Lung microvascular endothelial cell (primary cell): ENCODE measurements at places on chromosomes 5 and 9.
A peak's percentile ranks its signal among the peaks of the same experiment; 100 is the strongest.

- peak; percentile 92 for DNase-seq
Measured at GRCh38 chr9:109101810-109102209, 17.9 kb downstream of the TMEM245 start.

DNA sequence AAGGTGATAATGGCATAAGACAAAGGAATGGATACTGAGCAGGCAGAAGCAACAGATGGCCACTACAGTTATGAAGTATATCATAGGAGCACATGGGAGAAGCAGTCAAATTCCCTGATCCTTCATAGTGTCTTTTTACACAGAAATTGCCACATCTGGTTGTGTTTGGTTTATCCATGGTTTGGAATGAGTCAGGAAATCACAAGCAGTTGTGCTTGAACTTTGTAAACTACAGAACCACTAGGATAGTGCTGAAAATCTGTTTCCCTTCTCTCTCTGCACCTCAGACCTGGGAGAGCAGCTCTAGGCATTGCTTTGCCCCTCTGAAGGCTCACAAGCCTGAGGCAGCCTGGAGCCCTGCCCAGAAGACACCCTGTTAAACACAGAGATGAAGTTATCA, 134.0 kb downstream of the DMRT2 start:
- no peak for DNase-seq

- no peak for DNase-seq
Measured at GRCh38 chr5:98424681-98425450, 348.6 kb upstream of the RGMB start.

- no peak for DNase-seq
Measured at GRCh38 chr5:121816164-121816563, 35.5 kb upstream of the FTMT start.

GRCh38 chr9:93624431-93624834, 48.0 kb downstream of the PHF2 start:
- DNase-seq, result no peak

DNA sequence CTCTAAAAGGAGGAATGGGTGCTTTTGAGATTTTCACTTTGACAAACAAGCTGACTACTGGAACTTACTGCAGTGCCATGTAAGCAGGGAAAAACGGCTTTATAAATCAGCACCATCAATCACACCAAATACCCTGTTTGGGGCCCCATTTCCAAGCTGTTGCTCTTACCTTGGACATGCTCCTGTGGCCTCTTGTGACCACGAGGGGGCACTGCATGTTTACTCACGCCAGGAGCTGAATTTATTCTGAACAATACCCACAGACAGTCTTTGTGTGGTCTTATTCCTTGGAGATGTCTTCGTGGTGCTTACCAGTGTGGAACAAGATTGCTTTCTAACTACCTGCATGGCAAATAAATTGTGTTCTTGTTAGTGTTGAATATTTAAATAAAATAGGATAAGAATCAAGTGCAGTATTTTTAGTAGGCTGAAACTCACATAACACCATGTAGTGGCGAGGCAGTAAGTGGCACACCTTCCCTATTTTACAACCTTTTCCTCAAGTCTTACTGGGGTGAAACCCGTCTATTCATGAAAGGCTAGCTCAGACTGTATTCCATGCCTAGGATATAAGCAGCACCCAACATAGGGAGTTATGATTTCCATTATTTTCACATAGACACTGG, 155.5 kb upstream of the NMUR2 start:
- peak; percentile 70 for DNase-seq

DNA sequence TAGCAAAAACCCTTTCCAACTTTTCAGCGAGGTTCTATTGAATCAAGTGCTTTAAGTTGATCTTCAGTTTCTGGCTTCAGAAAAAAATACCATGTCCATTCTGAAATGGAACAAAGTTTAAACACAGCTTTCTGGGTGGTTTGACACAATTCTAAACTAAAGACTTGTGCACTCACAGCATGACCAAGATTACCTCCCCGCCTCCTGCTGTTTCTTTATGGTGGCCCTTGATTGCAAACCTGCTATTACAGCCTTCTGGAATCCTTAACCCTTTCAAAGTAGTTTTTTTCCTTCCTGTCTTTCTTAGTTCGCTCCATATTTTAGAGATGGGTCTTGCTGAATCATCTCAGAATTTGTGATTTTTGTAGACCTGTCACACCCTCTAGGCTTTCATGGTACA, 135.9 kb upstream of the FBN2 start:
- no peak for DNase-seq

GRCh38 chr5:120464627-120465435, 731 bp downstream of the PRR16 start:
- peak; percentile 4 for DNase-seq

DNA sequence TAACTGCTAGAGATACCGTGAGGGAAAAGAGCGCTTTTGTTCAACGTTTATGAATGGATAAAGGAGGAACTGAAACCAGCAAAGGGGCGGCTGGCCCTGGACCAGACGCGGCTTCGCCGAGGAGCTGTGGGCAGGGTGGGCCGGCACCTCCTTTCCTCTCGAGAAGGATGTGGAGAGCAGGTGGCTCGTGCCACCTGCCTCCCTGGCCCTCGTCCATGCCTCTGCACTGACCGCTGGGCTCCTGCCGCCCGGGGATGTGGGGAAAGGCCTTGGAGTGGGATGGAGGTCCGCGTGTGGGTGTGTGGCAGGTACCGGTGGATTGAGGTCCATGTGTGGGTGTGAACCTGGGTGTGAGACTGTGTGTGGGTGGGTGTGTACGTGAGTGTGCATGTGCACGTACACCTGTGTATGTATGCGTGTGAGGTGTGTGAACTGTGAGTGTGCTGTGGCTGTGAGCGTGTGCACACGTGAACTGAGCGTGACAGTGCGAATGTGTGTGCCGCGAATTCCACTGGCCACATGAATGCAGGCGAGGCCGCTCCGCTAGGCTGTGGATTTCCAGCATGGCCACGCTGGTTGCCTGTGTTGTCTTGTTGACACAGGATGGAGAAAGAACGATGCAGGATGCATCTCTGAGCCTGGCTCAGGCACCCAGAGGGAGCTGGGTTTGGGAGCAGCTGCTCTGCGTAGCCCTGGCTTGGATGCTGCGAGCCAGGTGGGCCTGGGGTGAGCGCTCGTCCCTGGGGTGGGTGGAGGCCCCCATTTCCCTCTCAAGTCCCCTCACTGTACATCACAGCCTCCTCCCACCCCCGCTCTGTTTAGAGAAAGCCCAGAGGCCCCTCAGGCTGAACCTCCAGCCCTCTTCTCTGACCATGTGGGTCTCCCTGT, 4.4 kb upstream of the CEP72 start:
- DNase-seq, result no peak

DNA sequence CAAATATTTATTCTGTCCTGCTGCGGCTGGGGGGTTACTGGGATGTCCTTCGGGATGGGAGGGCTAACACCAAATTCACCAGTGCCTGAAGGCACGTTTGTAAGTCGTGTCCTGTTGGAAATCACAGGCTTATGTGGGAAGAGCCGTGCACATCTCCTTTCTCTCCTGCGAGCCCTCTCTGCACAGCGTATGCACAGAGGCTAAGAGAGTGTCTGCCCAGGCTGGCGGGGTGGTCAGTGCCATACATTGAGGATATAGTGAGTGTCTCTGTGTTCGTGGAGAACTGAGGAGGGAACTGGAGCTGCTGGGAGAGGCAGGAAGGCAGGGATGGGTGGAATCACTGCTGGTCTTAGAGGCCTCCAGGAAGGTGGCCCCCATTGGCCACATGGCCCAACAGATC, 110.1 kb downstream of the WNK2 start:
- DNase-seq, result no peak

GRCh38 chr5:167797933-167798332, 493.5 kb upstream of the WWC1 start:
- no peak for DNase-seq

DNA sequence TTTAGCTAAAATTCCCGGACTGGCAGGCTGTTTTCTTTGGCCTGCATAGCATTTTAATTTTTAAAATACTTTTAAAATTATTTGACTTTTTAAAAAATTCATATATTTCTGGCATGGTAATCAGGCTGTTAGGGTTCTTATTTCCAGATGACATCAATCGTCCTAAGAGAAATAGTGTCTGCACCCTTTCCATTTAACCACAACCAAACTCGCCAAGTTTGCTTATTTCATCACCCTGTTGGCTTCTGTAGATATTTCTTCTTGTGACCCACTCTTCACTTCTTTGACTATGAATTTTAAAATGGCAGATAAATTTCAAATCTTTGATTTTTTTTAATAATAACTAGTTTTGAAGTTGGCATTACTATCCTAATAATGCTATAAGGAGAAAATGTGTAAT, 675.7 kb upstream of the FTMT start:
- DNase-seq, result no peak

DNA sequence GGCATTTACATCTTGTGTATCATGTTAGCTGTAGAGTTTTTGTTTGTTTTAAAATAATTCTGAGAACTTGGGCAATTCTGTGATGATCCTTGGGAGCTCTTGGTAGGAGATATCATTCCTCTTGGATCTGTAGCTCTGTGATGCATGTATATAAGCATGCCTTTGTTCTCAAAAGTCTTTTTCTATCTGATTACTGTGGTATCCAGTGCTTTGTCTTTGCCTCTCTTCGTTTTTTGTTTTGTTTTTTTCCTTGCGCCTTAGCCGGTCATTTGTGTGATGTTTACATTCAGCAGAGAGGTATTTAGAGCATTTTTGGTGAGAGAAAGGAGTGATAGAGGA, 110.0 kb downstream of the PAM start:
- DNase-seq, result no peak

DNA sequence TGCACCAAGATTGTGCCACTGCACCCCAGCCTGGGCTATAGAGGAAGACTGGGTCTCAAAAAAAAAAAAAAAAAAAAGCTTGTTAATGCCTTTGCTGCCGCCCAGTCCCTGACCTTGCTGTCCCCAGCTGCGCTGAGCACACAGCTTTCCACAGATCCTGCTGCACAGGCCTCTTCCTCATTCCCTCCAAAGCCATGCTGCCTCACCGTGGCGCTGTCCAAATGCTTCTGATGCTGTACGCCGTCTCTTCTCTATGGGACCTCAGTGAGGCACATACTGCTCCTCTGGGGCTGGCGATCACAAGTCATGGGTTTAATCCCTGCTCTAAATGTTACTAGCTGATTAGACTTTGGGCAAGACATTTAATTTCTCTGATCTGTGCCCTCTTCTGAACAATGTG, 234.1 kb downstream of the FBXL7 start:
- DNase-seq, result no peak

DNA sequence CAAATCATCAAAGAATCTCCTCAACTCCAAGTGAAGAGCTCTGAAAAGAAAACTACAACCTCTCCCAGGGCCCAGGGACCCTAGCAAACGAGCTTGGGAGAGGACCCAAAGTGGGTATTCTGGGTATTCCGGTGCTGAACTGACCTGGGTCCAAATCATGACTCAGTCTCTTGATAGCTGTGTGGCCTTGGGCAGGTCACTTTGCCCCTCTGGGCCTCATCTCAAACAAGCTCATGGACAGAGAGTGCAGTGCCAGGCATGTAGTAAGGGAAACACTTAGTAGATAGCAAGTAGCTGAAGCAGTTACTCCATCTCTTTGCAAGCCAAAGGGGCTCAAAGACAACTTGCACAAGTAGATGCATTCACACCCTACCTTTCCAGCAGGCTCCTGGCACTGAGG, 12.4 kb downstream of the ACSL6 start:
- no peak for DNase-seq

DNA sequence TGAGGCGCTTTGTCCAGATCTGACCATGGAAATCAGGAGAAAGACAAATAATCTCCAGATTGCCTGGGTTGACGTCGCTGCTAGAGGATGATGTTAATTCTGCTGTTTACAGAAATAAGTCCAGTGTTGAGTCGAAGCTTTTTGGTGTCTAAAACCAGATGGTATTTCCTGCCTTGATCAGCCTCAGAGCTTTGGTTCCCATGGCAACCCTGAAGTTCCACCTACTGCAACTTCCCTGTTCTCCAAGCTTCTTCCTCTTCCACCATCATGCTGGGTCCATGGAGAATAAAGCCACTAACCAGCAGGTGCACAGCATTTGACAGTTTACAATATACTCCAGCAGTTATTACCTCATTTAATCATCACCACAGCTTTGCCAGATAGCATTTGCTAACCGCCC, 18.0 kb upstream of the GABBR2 start:
- DNase-seq, result peak; percentile 12

GRCh38 chr5:107864793-107865192, 194.1 kb upstream of the EFNA5 start:
- DNase-seq, result peak; percentile 78

DNA sequence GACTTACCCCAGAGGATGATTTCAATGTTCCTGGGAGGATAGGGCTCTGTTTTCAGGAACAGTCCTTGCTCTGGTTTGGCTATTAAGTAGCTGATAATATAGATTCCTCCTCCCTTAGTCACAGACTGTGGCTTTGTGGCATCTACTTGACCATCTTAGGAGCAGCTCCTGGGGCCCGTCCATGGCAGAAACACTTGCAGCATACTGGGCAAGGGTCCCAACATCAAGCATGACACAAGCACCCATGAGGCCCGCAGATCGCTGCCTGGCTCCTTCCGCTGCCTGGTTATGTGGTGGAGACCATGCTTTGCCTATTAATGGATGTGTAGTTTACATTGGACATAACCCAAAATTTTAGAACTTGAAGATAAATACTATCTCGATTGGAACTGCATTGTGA, 170.1 kb downstream of the ICE1 start:
- DNase-seq, result no peak

GRCh38 chr9:504921-505740, 290.5 kb downstream of the DOCK8 start:
- DNase-seq, result peak; percentile 8

GRCh38 chr5:169344629-169345028, 43.7 kb upstream of the SLIT3 start:
- no peak for DNase-seq

DNA sequence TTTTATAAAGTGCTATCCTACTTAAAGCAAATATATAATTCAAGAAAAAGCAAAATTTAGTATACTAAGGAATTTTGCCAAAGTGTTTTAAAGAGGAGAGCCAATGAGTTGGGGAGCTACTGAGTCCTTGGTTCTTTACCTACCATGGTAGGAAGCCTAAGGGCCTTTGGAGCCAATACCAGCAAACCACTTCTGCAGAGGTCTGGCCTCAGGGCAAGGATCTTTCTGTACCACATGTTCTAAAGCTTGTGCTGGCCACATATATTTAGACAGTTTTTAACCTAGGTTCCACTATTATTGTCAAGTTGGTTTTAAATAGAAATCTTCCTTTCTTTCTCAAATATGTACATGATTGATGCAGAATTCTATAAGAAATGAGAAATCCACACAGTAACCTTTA, 172.3 kb upstream of the NREP start:
- DNase-seq, result no peak

- DNase-seq, result no peak
Measured at GRCh38 chr9:137396227-137396626, 26.7 kb downstream of the EXD3 start.

DNA sequence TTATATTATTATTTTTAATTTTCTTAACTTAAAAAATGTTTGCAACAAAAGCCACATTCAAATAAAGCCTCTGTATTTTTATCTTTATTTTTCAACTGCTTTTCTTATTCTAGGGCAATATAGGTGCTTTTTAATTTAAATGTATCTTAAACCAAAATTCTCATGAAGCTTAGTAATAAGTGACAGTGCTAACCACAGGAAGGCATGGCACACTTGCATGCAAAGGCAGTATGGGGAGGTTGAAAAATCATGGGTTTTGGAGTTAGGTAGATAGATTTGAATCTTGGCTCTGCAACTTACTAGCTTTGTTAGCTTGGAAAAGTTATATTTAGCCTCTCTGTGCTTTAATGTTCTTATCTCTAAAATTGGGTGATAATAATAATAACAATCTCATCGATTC, 458.0 kb downstream of the DMAC1 start:
- DNase-seq, result no peak

GRCh38 chr5:173513521-173513991, 102.9 kb downstream of the BOD1 start:
- DNase-seq, result no peak

- DNase-seq, result no peak
Measured at GRCh38 chr5:173760461-173761177, 127.5 kb upstream of the CPEB4 start.
